ENCODE measurements at places on chromosomes 7 and 10.

- no peak for DNase-seq
These were observed 59.8 kb downstream of the BTAF1 start for GRCh38 chr10:91983416-91983815.

GRCh38 chr10:69382382-69383117 lies 34.2 kb downstream of the TACR2 start:
- no peak for DNase-seq

DNA sequence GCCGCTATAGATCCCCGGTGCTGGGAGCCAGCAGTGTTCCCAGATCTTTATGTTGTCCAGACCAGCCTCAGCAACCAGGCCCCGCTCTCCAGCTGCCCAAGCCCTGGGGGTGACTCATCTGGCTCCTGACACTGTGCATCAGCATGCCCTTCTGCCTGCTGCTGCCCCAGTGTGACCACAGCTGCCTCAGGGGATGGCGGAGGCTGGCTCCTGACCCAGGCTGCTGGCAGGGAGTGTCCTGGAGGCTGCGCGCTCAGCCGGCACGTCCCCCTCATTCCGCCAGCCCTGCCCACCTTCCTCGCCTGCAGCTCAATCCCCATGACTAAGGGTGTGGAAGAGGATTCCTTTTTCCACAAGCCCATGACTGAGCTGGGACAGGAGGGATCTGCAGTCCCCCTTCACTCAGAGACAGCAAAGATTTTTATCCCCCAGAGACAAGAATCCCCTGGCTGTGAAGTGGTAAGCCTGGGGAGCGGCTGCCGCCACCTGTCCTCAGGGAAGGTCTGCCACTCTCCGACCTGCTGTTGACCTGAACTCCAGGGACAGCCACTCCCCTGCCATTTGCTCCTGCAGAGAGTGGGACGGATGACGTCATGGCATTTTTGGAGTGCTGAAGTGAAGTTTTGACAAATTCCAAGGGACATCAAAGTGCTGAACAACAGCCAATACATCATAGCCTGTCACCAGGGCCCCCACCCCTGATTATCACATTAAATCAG lies 182.8 kb upstream of the BMPER start:
- no peak for DNase-seq

- no peak for DNase-seq
These were observed 19.2 kb upstream of the R3HCC1L start for GRCh38 chr10:98115031-98115787.

GRCh38 chr7:142356166-142356565 lies 98.3 kb upstream of the PRSS58 start:
- DNase-seq, result no peak

DNA sequence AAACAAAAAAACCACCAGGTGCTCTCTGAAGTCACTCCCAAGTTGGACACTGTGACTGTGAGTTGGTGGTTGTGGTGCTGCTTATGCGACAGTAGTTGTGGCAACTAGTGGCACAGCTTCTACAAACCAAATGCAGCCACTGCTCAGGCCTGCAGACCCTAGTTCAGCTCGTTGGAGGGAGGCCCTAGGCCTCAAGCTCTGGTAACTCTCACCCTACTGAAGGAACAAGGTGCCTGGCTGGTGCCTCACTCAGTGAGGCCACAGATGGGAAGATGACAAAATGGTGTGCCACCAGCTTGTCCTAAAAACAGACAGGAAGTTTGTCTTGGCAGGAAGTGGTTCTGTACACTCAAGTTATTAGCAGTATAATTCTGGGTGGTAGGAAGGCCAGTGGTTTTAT lies 45.3 kb upstream of the RAPGEF5 start:
- DNase-seq, result no peak

DNA sequence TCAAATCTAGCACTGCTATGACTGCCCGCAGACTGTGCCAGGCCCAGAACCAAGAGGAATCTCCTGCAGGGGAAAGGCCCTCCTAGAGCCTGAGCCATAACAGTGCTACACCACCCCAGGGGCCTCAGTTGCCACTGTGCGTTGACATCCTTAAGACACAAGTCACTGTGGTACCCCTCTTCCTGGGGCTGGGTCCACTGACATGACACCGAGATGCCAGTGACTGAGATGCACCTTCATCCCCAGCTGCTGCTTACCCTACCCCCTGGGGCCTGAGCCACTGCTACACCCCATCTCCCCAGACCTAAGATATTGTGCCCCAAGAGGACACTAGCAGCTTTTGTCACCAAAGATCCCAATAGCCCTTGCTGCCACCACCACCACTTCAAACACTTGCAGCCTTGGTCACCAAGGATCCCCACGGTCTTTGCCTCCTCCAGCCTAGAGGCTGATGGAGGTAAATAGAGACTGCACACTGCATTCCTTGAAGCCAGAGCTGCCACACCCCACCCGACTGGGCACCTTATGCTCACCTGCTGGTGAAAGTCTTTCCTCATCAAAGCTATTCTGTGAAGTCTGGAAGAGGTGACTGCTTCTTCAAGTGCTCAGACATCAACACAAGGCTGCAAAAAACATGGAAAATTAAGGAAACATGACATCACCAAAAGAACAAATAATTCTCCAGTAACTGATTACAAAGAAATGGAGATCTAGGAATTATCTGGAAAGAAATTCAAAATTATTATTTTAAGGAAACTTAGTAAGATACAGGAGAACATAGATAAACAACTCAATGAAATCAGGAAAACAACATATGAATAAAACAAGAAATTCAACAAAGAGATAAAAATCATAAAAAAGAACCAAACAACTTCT lies 40.4 kb upstream of the SHH start:
- DNase-seq, result no peak

- DNase-seq, result no peak
These were observed 155.0 kb downstream of the STK31 start for GRCh38 chr7:23864973-23865372.

All from stimulated activated CD4-positive, alpha-beta T cell treated with anti-CD3 and anti-CD28 coated beads, Interleukin-15, amount 100 ng/mL, for 1 hour (primary cell).